Stimulated activated CD8-positive, alpha-beta memory T cell treated with anti-CD3 and anti-CD28 coated beads, Interleukin-2, amount 100 ng/mL, for 1 hour (primary cell): ENCODE measurements at places on chromosomes 7 and 10.

DNA sequence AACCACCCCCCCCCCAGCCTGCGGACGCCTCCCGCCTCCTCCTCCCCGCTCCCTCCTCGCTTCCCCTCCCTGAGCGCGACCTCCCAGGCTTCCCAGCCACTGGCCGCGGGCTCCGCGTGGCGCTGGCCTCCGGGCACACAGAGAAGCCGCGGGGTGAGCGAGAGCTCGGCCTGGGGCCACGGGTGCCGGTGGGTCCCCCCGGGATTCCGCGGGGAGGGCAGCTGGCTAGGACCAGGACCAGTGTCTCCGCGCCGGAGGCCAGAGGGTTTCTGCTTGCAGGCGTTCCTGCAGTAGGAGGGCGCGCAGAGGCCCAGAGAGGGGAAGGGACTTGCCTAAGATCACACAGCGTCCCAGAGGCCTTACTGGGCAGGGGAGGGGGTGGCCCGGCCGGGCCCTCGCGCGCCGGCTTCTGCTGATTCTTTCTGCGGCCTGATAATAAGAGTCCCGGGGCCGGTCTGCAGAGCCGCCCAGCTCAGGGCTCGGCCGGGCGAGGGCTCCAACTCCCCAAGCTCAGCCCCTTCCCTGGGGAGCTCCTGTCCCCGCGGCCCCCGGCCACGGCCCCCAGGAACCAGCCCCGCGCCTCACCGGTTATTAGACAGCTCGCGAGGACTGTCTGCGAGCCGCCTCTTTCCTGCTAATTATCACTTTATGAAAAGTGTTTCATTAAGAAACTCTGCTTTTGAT is 10.1 kb downstream of the UNCX start:
- no peak for DNase-seq

GRCh38 chr7:25260862-25261494 is 32.7 kb upstream of the NPVF start:
- DNase-seq = no peak

GRCh38 chr10:66714741-66715140 is 211.1 kb upstream of the LRRTM3 start:
- no peak for DNase-seq

GRCh38 chr7:3747467-3747866 is 446.4 kb downstream of the SDK1 start:
- DNase-seq = no peak

GRCh38 chr7:76395965-76396726 is 13.4 kb downstream of the SSC4D start:
- DNase-seq = no peak

GRCh38 chr7:138813945-138814344 is 15.9 kb upstream of the ATP6V0A4 start:
- DNase-seq = no peak

- no peak for DNase-seq
These were observed 82.8 kb upstream of the CPXM2 start for GRCh38 chr10:123974406-123974805.

DNA sequence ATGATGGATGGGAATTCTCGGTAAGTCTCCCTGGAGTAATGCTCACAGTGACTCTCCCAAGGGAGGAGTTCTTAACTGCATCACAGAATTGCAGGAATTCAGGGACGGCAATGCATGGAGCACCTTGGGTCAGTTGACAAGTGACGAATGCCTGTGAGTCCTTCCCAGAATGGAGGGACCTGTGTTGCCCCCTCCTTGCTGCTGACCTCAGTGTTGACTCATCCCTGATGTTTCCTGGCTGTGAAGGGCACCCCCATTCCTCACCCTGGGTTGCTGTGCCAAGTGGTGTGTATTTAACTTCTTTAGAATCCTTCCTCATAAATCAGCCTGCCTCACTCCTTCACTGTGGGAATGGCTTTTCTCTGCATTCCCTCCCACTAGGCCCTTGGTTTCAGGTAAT is 98.9 kb downstream of the LRMDA start:
- DNase-seq = no peak
